ENCODE measurements at places on chromosomes 13 and 19.
A peak's percentile ranks its signal among the peaks of the same experiment; 100 is the strongest.

DNA sequence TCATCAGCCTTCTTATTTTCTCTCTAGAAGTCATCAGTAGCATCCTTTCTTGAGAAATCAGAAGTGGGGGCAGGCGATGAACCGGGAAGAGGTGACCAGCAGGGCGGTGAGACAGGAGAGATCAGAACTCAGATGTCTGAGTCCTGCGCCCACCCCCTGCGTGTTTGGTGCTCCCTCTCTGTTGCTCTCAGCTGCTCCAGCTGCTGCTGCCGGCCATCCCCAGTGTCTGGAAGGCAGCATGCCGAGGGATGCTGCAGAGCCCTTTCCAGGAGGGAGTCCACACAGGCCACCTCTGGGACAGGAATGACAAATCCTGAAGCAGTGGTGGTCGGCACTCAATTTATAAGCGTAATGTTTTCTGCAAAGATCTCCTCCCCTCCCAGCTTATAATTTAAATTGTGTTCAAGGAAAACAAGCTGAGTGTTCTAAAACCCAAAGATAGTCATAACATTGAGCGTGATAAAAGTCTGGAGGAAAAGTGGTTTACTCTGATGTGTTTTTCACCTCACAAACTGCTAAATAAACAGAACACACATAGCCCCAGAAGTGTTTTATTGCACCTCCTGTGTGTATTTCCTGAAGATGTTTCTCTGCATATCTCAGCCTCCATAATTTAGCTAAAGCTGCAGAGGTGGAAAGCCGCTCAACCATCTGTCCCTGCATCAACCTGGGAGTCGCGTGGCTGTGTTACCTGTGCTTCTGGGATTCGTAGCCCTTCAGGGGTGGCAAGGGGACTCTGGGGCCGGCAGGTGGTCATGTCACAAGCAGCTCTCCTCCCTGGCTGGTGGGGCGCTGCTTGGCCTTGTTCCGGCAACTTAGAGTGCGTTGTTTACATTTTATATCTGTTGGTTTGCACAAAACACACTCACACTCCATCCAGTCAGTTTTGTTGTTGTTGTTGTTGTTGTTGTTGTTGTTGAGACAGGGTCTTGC lies 191.2 kb downstream of the USP12 start:
- no peak for DNase-seq

GRCh38 chr19:3366753-3367627 lies 607 bp downstream of the NFIC start:
- no peak for DNase-seq

DNA sequence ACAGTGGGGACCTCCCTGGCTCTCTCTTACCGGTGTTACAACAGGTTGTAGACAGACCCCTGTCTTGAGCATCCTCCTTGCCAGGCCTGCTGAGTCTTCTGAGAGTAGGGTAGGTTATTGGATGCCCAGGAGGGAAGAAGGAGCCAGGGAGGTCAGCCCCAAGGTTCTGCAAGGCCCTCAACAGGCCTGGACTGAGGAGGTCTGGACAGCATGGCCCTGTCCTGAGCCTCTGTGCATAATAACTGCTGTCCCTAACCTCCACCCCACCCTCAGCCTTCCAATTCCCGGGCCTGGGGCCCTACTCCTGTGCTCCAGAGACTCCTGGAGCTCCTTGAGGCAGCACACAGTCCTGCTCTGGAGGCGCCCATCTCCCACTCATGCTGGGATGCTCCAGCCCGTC lies 336 bp downstream of the CD22 start:
- no peak for DNase-seq

- peak; percentile 19 for DNase-seq
These were observed 17.3 kb downstream of the PLD3 start for GRCh38 chr19:40365613-40366401.

- DNase-seq = no peak
These were observed 9.7 kb upstream of the FEM1A start for GRCh38 chr19:4781801-4782200.

DNA sequence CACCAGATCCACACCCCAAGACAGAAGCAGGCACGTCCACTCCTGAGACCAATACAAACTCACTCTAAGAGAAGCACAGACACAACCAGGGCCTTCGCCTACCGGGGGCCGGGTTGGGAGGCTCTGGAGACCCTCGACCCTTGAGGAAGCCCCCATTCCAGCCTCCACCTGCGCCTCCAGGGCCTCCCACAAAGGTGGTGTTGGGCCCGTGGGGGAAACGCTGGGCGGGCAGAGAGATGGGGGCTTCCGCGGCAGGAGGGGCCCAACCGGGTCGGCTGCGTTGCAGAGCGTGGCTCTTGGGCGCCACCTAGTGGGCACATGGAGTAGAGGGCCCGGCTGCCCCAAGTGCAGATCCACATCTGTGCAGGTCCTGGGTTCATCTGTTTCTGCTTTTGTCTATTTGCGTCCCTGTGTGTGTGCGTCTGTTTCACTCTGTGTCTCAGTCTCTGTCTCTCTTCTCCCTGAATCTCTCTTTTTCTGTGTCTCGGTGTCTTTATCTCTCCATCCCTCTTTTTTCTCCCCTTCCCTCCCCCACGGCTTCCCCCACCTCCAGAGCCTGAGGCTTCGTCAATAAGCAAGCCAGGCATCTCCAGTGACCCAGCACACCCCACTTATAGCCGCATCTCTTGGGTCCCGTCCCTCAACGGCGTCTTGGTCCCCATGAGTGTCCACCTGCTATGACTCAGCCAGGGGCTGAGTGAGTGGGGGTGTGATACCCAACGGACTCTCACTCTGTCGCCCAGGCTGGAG lies 10.5 kb upstream of the TINCR start:
- DNase-seq = no peak

DNA sequence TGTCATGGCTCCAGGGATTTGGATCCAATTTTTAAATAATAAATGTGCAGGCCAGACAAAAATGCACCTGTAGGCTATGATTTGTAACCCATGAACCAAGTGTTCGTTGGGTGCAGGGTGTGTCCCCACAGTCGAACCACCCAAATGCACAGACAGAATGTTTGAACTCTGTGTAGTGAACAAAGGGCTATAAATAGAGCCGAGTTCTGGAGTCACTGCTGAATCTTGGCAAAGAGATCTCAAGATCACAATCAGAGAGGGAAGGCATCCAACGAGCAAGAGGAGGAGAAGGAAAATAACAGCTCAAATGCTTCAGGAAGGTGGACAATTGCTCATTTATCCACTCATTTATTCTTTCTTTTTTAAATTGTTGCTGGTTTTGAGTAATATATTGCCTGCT lies 547.9 kb downstream of the FGF9 start:
- DNase-seq = no peak

GRCh38 chr19:14006766-14007562 lies 844 bp upstream of the RFX1 start:
- no peak for DNase-seq

DNA sequence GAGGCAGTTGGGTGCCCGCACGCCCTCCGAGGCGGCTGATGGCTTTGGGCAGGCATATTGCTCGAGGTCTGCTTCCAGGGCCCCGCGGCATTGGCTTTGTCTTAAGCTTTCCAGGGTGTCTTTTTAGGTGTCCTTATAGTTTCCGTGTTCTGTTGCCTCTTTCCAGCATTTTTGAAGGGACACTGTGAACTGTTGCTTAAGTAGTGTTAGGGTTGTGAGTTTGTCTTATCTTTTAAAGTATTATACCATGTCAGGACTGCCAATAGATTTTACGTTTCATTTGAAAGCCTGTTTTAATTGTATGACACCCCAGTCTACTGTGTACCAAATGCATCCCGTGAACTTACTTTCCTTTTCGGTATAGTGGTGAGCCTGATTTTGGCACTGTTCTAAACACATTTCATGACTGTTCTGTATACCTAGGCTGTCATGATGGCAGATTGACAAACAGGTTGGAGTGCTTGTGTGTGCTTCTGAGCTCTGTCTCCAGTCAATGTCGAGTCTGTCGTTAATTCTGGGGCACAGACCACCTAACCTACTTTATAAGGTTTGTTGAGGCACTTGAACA lies 656 bp downstream of the PCCA start:
- no peak for DNase-seq

DNA sequence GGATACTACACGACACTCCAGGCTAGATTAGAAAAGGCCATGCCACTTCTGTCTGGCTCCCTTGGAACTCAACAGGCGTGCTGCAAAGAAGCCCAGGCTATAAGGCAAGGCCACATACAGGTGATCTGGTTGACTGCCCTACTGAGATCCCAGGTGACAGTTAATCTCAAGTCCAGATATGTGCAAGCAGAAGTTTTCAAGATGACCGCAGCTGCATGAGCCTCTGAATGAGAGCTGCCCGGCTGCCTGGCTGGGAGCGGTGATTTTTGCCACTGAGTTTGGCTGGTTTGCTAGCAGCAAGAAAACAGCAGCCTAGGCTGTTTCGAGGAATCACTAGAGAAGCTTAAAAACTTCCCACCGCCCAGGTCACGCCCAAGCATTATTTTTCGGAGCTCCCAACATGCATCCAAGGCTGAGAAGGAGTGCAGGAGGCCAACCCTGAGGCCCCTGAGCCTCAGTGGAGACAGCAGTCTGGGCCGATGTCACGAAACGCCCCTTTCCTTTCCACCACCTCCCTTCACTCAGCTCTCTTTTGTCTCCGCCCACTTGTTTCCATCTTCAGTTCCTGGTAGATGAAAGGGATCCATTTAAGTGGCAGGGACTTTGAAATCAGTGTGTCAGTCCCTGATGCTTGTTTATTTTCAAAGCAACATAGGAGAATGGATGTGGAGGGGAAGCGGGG lies 14.0 kb upstream of the URI1 start:
- DNase-seq = no peak

- DNase-seq = no peak
These were observed 13.6 kb downstream of the TPT1 start for GRCh38 chr13:45327253-45327955.

- DNase-seq = no peak
These were observed 7.0 kb downstream of the SLC1A6 start for GRCh38 chr19:14972676-14973075.

Data from NCI-H1417 treated with DMSO at 0.1 percent for 48 hours (cell line).